ENCODE measurements at places on chromosomes 2 and 18.

- no peak for DNase-seq
Observed at GRCh38 chr18:69469444-69469919, 68.8 kb downstream of the DOK6 start.

- DNase-seq, result no peak
Observed at GRCh38 chr18:76889091-76889699, 66.8 kb downstream of the ZNF236 start.

- no peak for DNase-seq
Observed at GRCh38 chr2:31522786-31523185, 58.0 kb downstream of the SRD5A2 start.

GRCh38 chr2:203682688-203683130, 23.7 kb upstream of the CD28 start:
- DNase-seq, result peak; percentile 87

DNA sequence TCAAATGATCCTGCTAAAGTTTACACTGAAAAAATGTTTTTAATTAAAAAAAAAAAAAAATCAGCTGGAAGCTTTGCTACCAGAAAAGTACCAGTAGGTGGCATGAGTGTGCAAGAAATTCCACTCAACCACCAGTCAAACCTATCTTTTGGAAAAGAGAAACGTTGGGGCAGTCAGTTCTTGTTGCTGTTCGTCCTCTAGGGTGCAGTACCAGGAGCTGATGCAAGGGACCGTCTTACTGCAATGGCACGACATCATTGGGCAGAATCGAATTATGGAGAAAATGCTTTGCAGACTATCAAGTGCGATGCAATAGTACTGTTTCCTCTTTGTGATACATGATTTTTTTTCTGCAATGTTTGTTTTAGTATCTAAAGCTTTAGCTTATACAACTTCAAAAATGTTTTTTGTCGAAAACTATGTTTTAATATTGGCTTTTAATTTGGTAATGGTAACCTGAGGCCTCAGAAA, 18.3 kb downstream of the YPEL5 start:
- DNase-seq, result peak; percentile 74

- no peak for DNase-seq
Observed at GRCh38 chr2:142878031-142878678, 691 bp downstream of the KYNU start.

GRCh38 chr2:47935071-47935470, 28.8 kb upstream of the FBXO11 start:
- DNase-seq, result no peak

Measured in skeletal muscle cell (primary cell).